ENCODE measurements at places on chromosomes 3 and 15.

DNA sequence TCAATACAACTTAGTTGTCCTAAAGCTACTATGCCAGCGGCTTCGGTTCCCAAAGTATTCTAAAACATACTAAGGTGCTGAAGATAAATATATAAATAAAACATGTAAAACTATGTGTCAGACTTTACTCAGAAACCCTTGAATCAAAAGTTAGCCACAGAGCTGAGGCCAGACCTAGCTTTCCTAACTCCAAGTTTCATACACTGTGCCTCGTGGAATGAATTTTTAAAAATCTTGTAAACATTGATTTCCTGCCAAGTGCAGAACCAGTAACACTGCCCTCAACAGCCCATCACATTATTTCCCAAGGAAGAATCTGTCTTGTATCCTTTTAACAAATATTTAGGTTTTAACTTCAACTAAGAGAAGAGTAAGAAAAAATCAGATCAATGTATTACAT, 36.4 kb downstream of the TAMM41 start:
- DNase-seq = no peak

DNA sequence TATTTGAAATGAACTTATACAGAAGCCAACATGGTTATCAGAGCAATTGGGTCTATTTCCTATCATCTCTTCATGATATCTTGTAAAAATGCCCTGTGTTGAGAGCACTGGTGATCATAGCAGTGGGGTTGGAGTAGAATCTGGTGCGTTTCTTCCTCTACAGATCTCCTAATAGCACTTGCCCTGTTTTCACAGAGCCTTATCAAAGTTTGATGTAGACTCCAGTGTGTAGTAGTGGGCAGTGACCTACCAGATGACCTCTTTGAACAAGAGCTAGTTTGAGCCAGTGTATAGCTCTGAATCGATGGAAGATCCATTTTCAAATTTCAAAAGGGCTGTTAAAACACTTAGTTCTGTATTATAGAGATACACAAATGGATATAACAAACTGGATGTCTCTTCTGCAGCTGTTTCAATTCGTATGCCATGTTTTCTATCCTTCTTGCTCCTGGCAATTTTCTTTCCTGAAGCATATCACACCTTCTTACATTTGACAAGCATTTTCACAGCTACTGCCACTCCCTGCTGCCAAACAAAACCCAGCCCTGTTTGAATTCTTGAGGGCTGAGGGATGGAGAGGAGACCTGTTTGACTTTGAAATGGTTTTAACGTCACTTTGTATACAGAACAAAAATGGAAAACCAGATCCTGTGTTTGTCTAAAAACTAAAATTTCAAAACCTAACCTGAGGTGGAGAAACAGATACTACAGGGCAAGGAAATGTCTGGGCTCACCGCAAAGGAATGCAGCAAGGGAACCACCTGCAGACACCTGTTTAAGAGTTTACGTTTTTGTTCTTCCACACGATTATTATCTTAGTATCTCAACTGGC, 354.5 kb upstream of the TPRG1 start:
- DNase-seq = no peak

DNA sequence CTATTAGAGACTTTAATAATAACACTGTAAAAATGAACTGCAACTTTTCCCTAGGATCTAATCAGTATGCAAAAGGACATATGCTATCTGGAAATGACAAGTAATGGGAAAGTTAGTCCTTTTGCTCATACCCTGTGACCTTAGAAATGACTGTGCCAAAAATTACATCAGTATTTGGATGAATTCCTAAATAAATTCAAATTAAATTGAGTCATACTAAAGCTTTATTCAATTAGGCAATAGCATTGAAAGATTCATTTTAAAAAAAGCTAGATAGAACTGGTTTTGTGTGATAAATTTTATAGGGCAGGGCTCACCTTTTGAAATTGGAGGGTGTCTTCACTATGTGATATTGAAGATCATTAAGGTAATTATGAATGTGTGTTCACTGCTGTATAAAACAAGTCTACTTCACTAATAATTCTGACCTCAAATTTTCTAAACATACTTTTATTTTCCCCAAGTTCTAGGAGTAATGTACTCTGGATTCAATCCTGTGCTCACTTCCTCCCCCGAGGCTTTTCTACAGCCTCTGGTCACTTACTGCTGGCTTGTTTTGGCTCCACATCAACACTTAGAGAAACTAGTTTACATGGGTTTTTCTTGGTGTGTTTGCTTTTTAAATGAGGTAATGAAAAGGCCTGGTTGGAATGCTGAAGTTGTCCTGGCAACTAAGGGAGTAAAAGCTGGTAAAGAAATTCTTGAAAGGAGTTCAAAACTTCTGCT, 44.4 kb upstream of the SPTSSB start:
- no peak for DNase-seq

DNA sequence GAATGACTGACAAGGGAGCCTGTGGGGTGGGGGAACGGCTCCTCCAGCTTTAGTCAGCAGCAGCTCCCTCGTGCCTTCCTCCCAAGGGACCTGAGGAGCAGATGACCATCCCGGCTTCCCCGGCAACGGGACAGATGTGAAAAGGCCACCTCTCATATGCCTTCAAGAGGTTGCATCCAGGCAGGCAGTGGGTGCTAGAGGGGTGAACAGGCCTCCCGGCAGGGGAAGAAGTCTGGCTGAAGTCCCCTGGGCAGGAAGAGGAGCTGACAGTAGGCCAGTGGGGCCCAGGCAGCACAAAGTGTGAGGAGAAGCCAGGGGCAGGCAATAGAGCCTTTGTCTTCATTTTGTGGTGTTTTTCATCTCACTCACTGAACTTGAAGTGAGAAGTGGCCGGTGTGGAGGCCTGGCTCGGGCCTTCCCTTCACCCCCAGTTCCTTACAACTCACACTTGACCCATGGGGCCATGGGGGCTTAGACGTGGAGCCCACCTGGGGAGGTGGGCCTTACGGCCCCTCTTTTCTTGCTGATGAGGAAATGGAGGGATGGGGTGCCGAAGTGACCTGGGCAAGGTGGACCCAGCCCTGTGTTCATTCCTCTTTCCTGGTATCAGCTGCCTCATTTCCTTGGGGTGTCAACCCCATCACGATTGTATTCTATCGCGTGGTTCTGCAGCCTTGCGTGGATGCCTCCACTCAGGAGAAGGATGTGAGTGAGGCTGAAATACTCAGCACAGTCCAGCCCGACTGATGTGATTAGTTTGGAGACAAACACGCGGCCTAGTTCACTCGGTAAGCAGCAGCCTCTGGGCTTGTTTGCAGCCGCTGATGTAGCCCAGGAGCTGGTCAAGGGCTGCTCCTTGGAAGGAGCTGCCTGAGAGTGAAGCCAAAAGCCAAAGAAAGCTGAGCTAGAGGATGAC, 115.5 kb upstream of the ALDH1A3 start:
- DNase-seq = no peak

DNA sequence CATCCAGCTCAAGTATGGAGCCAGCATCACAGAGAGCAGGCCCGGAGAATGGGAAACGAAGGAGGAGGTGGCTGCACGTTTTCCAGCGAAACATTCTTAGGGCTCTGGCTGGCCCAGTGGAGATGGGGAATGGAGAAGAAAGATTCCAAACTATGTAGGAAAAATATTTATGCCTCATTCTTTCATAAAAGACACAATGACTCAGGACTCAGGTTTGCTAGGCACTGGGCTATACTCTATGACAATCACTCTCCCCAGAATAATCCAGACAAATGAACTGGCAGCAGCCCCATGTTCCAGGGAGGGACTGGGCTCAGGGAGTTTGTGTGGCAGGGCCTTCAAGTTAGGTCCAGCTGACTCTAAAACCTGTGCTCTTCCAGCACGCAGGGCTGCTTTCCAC, 110.8 kb upstream of the RAD18 start:
- DNase-seq = no peak

DNA sequence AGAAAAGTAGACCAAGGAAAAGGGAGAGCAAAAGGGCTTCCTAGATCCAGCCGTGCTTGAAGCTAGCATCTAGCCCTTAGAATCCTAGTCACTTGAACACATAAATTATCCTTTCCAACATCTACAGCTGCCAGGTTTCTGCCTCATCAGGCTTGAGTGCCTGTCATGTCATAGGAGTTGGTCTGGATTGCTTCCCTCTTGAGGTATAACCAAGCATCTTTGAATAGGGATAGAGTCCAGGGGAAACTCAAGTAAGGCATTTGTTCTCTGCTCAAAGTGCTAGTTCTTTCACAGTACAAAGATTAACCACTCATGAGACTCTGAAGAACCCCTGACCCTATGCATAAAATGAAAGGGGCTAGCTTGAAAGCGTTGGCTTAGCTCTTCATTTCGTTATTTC, 72.3 kb downstream of the SLCO3A1 start:
- no peak for DNase-seq

- no peak for DNase-seq
These were observed 81.4 kb downstream of the NCEH1 start for GRCh38 chr3:172629470-172629869.

DNA sequence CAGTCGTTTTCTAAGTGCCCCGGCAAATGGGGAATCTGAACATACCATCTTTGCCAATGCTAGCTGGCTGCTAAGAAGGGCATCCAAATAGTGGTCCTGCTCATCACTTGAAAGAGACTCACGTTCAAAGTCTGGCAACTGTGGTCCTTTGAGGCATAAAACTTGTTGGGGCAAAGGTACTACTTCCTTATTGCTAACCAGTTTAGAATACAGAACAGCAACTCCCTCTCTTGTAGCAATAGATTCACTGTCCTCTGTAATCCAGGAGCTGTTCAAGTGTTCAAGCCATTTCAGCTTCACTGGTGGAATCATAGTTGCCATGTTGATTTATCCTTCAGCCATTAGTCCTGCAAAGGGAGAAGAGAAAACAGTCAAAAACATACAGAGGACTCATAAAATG, 58.4 kb downstream of the HERC1 start:
- no peak for DNase-seq

GRCh38 chr3:130870423-130870822, 23.5 kb upstream of the ATP2C1 start:
- no peak for DNase-seq

DNA sequence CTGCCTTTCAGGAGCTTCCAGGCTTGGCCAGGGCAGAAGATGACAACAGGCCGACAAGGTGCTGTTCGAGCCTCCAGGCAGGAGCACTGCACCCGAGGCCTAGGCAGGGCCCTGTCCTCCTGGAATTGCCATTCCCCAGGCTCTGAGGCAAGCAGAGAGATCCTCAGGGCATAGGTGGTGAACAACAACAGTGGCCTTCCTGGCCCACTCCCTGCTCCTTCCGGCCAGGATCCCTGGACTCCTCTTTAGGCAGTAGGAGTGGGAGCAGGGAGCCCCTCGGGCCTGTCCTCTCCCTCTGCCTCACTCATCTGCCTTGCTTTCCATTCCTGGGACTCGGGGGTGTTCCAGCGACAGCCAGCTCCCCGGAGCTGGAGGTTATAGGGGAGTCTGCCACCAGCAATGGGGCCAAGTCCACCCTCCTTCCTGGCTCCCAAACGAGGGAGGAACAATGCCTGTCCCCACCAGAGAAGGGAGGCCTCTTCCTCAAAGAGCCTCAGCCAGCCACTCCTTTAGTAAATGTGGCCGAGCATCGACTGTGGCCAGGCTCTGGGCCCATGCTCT, 135.0 kb downstream of the NUP210 start:
- DNase-seq = no peak

DNA sequence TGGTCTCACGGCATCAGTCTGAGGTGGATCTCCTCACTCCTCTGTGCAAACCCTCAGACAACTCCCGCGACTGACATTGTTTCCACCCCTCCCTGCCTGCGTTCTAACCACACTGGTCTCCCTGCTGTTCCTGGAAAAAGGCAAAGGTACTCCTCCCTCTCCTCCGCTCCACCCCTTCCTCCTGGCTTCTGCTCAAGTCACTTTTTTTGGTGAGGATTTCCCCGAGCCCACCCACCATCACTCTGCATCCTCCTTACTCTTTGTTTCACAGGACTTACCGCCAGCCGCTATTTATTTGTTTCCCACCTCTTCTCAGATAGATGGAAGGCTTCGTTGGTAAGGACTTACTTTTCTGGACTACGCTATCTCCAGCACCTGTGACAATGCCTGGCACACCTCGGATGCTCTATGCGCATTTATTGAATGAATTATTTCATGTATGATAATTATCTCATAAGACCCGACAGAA, 25.6 kb downstream of the PRR23E start:
- DNase-seq = no peak

DNA sequence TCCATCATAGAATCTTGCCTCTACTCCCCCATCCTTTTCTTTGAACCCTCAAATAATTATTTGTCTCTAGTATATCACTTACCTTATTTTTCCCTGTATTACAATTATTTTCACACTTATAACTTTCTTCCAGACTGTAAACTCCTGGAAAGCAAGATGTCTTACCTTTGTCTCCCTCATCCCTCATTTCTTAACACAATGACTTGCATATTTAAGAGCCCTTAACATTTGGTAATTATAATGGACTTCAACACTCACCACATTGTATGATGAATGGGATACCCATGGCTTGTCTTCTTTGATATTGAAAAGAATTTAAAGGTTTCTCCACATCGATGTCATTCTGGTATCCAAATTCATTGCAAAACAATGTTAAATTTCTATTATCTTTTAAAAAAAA, 81.4 kb upstream of the GUCA1C start:
- DNase-seq = no peak

DNA sequence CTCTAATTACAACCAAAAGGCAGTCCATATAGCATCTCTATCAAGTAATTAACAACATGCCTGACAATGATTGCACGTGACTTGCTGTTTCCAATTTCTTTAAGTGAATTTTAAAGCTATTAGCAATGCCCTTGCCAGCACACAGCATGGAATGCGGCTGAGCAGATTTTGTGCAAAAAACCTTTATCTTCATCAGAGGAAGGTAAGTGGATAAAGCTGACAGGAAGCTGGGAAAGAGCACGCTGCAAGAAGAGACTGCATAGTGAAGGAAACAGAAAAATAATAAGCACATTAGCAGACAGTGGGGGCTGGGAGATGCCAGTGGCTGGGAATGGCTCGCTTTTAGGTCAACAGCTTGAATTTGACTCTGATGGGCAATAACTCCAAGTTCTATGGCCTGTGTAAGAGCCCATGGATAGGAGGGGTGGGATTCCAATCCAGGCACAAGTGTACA, 138.8 kb downstream of the PDZRN3 start:
- no peak for DNase-seq

GRCh38 chr15:90619468-90619867, 89.7 kb downstream of the CRTC3 start:
- DNase-seq = no peak

- DNase-seq = no peak
These were observed 2.8 kb downstream of the TAGLN3 start for GRCh38 chr3:112001526-112001925.

DNA sequence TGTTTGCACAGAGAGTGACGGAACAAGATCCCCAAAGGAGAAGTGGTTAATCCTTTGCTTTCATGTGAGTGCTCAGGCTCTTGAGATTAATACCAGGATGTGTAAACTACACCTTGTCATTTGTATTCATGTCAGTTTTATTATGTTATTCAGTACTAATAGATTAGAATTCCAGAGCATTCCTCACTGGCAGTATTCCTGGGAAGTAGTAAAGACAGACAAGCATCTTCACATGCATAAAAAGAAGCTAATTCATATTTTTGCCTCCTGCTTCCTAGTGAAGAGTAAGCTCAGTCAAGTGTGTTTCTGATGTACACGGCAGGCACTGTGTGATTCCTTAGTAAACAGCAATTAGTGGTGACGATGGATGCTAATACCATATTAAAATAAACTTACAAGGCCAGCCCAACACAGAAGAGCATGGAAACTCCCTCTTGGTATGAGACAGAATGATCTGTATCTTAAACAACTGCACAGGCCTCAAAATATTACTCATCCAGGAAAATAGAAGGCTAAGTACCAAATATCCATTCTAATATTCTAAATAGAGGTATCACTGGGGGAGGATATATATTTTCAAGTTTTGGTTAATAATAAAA, 336.8 kb upstream of the MCTP2 start:
- DNase-seq = no peak

- DNase-seq = no peak
These were observed 56.0 kb upstream of the CHRNA7 start for GRCh38 chr15:31974154-31974794.

GRCh38 chr3:181930105-181930504, 218.4 kb downstream of the SOX2 start:
- DNase-seq = no peak

All from ecto neural progenitor cell (in vitro differentiated cells).